Spinal cord (tissue), 10 donors: ENCODE measurements at places on chromosomes 2 and 18. TPM values are rescaled to one million over a fixed set of nuclear protein-coding genes. Genes with fewer than 3 reads are reported as not detected.

DNA sequence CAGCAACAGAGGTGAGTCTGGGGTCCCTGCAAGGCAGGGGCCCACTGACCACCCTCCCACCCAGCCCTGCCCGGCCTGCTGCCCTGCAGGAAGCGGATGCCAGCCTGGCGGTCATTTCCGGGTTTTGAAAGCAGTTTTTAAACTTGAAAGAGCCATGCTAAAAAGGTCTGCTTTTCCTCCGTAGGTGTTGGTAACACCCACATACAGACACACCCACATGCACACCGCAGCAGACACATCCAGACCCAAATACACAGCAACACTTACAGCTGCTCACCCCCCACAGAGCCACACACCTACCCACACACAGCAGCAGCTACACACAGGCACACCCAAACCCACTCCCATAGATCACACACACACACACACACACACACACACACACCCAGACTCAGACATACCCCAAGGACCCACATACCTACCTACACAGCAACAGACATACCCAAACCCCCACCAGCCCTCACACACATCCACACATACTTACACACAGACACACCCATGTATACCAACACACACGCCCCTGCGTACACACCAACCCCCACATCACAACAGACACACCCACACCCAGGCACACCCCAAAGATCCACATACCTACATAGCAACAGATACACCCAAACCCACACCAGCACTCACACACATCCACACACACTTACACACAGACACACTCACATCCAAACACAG is 7.6 kb downstream of the ZFP36L2 start:
- DNase-seq: no peak

- no peak for DNase-seq
These were observed 10.0 kb upstream of the GCA start for GRCh38 chr2:162333968-162334367.

DNA sequence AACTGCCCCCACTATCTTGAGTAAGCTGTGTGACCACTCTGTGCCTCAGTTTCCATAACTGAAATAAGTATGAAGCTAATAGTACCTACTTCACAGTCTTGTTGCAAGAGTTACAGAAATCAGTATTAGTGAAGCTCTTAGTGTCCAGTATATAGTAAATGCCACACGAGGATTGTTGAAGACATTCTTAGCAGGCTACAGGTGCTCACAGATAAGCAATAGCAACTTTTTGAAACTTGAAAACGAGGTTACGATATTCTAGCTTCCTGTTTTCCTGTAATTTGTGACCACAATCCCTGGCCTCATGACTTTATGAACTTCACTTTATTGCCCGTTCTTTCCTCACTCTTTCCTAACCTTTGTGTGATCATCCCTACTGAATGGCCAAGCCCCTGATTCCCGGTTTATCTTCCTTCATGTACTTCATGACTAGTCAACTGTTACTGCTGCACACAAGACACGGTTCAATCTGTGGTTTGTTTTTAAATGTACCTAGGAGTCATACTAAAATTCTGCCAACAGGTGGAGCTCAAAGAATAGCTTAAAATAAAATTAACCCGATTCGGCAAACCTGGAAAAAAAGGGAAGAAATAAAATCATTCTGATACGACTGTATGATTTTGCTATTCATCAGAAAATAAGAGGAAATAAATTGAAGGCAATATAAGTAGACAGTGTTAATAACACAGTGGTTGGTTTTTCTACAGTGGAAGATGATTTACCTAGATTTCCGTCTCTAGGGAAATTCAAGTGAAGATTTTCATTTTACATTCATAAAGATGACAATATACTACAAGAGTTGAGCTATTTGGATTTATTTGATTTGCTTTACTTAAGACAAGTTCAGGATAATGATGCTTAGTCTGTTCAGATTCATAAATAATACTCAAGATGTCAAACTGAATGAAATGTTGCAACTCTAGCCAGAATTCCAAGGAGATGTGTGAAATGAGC is 38.1 kb upstream of the STAT1 start:
- DNase-seq: no peak

GRCh38 chr2:118388771-118389170 is 300.5 kb downstream of the INSIG2 start:
- no peak for DNase-seq

Gene ARHGEF4
- total RNA-seq: 71.0 TPM

Gene PIEZO2
- total RNA-seq: 110 TPM
